ENCODE measurements at places on chromosomes 11 and 22.

DNA sequence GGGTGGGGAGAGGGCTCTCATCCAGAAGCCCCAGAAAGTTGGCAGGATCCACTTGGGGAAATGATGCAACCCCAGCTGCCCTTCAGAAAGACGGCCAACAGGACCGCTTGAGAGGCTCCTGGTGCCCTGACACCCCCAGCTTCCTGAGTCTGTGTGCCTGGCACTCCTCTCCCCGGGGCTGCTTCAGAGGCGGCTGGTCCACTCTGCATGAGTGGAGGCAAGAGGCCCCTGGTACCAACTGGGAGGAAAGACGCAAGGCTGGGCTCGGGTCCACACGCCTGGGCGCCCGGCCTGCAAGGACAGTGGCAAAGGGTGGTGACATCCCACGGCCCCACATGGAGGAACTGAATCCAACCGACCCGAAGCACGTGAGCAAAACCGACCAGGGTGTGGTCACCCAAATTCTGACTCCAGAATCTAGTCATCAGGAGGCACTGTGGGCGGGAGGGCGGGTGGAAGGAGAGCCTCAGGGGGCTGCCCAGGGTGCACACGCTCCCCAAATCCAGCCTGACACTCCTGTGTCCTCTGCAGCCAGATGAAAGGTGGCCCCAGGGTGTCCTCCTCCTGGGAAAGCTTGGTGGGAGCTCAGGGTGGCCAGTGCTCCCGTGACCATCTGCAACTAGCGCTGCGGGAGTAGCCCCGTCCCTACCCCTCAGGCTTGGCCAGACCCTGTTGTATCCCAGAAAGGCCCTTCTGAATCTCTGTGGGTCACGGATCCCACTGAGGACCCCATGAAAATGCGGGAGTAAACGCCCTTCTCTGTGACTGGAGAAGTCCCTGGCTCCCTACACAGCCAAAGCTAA, 3.7 kb downstream of the RNH1 start:
- DNase-seq, result no peak

- DNase-seq, result no peak
These were observed 23.4 kb upstream of the ADSL start for GRCh38 chr22:40322818-40323447.

- DNase-seq, result no peak
These were observed 3.4 kb upstream of the INCENP start for GRCh38 chr11:62120431-62120830.

DNA sequence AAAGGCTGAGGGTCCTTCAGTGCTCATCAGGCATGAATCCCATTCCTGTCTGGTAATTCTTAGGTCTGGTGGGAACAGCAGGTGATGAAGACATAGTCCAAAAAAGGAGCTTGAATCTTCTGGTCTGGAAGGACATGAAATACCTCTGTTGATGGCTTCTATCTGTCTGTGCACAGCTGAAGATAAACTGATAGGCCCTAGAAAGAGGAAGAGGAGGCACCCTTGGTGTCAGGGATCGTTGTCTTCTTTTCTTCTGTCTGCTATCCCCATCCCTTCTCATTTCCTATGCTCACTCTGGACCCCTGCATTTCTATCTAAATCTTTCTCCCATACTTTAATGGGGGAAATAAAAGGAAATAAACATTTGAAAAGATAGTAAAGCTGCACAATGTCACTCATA, 9.4 kb downstream of the AGBL2 start:
- no peak for DNase-seq

- DNase-seq, result no peak
These were observed 17.0 kb downstream of the PTPRJ start for GRCh38 chr11:47997063-47998053.

DNA sequence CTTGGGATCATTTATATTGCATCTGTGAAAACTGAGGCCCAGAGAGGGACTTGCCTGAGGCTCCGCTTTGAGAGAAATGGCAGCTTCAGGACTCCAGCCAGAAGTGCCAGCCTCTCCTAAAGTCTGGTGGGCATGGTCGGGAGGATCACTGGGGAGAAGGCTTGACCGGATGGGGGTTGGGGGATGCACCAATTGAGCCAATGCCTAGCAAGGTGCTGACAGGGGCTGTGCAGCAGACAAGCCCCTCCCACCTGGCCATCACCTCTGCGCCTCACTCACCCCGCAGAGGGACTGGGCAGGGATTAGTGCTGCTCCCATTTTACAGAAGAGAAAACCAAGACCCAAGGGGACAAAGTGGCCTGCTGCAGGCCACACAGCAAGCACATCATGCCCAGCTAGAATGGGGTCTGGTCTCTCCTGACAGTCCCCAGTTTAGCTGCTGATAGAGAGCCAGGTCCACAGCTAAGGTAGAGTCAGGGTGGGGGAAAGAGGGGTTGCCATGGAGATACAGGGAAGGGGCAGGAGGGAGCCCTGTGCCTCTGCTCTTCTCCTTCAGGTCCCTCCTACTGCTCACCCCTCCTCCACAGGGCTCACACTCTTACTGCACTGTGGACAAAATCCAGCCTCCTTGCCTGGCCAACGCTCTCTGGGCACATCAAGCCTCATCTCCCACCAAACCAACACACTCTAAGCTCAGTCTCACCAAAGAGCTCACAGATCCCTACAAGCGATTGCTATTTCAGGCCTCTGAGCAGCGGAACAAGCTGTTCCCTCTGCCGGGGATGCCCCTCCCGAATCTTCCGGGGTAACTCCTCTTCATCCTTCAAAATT, 29.5 kb downstream of the TEF start:
- no peak for DNase-seq

GRCh38 chr11:134068829-134069425, at the start of gene JAM3:
JAM3 (plus strand) TSS chr11:134069072; CDS start chr11:134069084, 12 bp downstream.
- peak; percentile 96 for DNase-seq

GRCh38 chr11:117144477-117145392, 648 bp downstream of the PAFAH1B2 start:
- DNase-seq, result no peak

DNA sequence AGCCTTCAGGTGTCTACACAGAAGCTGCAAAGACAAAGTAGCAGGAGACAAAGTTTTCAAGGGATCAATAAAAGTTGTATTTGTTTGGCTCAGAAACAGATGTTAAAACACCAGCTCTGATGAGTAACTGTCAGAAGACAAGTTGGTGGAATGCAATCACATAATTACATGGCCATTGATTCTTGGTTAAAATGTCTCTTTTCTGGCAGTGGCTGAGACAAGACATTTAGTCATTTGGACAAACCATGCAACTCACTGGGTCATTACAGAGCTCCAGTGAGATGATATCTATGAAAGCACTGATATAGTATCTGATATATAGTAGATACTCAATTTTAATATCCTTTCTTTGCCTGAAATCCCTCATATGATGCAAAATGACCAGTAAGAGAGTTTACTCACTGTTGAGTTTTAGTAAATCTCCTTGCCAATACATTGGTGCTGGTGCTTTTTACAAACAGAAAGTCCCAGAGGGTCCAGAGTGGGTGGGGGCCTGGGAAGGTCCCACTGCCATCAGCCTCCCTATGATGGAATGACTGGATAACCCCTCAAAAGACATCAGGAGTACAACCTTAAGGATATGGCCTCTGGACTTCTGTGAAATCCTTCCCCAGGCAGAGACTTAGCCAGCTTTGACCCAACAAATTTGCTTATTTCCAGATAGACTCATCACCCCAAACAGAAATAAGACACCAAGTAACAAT, 95.0 kb downstream of the SLC1A2 start:
- no peak for DNase-seq

- no peak for DNase-seq
These were observed 13.9 kb upstream of the MYO18B start for GRCh38 chr22:25728071-25728470.

DNA sequence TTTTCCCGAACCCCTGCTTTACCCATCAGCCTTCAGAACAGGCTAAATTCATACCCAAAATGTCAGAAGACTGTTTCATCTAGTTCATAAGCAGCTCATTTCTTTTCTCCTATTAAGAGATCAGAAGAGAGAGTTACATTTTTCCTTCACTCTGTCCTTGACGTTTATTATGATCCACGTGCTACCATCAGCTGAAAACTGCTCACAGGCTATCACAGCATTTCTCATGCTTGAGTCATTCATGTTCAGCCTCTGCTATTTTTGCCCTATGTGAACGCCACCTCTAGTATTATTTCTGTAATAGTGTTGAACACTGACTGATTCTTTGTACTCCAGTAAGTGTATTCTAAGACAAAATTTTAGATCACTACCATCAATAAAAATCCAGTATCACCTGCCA, 51.9 kb downstream of the SLC1A2 start:
- no peak for DNase-seq

DNA sequence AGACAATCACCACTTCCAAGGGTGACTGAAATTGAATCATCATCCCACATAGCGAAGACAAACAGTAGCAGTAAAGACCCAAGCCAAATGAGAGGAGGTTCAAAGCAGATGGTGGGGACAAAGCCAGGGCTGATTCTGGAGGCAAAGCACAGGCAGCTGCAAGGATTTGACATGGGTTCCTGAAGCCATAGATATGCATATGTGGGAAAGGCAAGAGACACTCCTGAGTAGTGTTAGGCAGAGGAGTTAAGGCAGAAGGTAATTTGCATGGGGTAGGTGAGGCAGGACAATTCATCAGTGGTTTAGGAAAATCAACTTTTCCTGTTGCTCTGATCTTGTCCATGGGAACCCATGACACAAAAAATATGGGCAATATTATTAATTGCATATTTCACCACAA, 462.8 kb downstream of the FAM181B start:
- DNase-seq, result no peak
